ENCODE measurements at places on chromosomes 3 and 15. TPM values are rescaled to one million over a fixed set of nuclear protein-coding genes. Genes with fewer than 3 reads are reported as not detected.

The PSMD6 gene
- 91.4 TPM for total RNA-seq

The SCN5A gene
- 0.02 TPM for total RNA-seq

The PATL2 gene
- total RNA-seq, result 19.8 TPM

The TERC gene
- 2.5 TPM for total RNA-seq

The TRIM42 gene
- not detected for total RNA-seq

The B3GALNT1 gene
- total RNA-seq, result 4.6 TPM

The GOLGA6L9 gene
- total RNA-seq, result 2.0 TPM

The TMEM207 gene
- total RNA-seq, result not detected

The MYO5C gene
- total RNA-seq, result 2.4 TPM

The SCG3 gene
- total RNA-seq, result not detected

The TFDP2 gene
- total RNA-seq, result 20.0 TPM

The PLS1 gene
- 0.66 TPM for total RNA-seq

The RFT1 gene
- total RNA-seq, result 23.6 TPM

The SOX14 gene
- not detected for total RNA-seq

The LMAN1L gene
- total RNA-seq, result 2.2 TPM

The PPM1M gene
- 44.4 TPM for total RNA-seq

DNA sequence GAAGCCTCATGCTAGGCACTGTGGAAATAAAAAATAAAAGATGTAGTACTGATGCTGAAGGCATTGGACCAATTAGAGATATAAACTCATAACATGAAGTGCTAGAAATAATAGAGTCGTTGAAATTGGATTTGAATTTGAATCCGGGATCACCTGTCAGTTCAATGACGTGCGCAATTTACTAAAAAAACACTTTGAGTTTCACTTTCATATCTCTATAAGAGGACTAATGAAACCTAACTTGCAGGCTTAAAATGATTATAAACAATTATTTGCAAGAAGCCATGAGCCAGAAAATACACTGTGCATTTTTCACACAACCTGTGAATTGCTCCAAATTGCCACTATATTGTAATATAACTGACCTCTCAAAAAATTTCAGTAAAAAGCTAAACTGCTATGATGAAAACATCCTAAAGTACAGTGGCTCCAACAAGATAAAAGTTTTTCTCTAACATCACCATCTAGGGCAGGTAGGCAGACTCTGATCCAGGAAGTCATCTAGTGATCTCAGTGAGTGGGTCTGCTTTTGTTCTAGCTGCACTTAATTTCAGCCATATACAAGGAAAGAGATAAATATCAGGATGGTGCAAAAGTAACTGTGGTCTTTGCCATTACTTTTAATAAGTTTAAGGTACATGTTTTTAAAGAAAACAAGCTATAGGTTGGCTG, 440.2 kb downstream of the CNTN6 start:
- no peak for DNase-seq

DNA sequence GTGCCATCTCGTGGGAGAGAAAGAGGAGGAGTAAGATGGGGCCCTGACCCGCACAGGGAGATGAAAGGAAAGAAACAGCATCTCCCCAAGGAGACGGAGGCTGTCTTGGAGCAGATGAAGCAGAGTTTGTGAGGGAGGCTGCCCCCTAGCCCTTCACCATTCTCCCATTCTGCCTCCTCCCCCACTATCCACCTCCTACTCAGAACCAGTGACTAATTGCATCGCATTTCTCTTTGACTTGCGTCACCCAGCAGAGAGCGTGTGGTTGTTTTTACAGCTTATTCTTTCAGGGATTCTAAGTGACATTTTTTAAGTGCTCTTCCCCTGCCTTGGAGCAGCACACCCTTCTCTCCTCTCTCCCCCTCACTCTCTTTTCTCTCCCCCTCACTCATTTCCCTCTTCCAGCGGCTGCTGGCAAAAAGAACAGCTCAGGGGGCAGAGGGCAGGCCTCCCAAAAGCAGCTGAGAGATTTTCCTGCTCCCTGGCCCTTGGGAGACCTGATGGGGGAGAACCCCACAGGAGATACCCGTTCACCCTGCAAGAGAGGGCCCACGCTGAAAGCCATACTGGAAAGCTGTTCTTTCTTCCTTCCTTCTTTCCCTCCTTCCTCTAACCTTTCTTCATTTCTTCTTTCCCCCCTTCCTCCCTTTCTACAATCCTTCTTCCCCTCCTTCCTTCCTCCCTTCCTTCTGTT, 91.8 kb downstream of the MRPL46 start:
- DNase-seq, result no peak

GRCh38 chr3:195548006-195548405, 4.9 kb upstream of the PPP1R2 start:
- DNase-seq, result no peak

DNA sequence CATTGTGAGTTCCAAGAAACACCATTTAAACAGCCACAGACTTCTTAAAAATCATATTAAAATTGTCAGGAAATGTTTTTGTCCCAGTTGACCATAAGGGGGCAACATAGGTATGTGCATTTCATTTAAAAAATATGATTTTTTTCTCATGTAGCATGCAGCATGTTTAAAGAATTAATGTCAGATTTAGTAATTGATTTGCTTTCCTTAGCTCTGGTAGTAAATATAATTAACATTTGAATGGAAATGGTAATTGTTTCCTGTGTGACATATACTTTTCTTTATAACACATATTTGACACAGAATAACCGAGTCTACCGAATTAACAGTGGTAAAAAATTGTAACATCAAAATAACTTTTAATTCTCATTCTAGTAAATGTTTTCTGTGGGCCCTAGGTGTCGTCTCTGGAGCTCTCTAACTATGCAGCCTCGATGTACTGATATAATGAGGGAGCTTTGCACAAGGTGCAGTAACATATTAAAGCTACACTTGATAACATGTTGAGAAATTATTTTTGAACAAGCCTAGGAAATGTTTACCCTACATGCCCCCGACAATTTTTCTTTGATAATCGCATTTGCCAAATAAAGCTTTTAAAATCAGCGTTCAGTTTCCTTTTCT, 34.9 kb downstream of the NXPE3 start:
- no peak for DNase-seq

DNA sequence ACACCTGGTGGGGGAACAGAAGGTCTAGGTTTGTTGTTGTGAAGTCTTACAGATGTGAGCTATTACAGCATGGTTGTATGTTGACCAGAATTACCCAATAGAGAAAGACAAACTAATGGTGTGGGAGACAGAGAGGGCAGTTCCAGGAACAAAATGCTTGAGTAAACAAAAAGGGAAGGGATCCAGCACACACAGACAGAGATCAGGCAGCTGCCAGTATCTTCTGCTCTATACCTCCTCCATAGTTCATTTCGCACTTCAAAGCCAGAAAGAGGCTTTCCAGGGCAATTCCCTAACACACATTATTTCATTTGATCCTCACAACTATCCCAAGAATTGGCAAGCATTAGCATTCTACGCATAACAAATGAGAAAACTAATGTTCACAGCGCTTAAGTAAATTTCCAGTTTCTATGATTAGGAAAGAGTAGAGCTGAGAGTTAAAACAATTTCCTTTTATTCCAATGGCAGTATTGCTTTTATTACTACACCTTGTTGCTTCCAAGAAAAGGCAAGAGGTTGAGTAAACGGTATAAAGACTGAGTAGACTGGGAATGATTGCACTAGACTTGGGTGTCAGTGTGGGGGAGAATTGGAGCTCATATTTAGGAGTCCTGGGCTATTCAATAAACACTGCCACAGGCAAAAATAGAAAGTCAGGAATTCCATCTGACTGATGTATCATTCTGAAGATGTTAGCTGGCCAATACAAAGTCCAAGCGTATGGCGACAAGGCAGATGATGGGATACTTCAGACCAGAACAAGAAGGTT, 39.7 kb upstream of the ZNF280D start:
- no peak for DNase-seq

GRCh38 chr3:177787279-177788041, 590.2 kb upstream of the TBL1XR1 start:
- no peak for DNase-seq

GRCh38 chr15:90340345-90340744, 11.7 kb upstream of the ZNF774 start:
- DNase-seq, result no peak

GRCh38 chr3:193783166-193783896, 190.3 kb downstream of the OPA1 start:
- DNase-seq, result no peak

GRCh38 chr3:37987315-37987697, 3.3 kb upstream of the VILL start:
- DNase-seq, result no peak

DNA sequence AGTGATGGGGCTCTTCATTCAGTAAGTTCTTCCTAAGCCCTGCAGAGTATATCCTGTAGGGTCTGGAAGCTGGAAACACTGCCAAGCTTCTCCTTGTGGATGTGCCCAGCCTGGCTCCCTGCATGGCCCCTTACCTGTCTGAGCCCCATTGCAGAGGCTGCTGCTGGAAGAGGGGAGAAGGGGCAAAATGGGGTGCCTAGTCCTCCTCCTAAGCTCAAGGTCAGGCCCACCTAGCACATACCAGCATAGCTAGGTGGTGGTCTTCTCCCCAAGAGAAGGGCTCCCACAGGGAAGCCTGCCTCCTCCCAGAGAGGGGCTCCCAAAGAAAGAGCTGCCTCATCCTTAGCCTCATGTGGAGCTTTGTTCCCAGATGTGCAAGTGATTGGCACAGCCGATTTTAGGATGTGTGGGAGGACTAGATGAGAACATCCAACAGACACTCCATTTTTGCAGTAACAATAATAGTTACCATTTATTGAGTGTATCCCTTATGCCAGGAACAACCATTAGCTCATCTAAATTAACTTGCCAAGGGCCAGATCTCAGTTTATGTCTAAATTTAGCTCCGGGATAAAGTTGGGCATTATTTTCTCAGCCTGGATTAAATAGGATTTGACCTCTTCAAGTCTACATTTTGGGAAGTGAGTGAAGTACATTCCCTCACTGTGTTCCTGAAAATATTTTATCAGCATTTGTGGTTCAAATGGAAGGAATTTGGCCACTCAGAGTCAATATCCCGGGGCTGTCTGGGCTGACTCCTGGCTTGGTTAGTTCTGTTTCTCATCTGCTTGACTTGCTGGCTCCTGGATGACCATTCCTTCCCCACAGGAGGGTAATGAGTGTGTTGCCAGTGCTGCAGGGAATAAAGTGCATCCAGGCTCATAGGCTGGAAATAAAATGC, 291.1 kb upstream of the ROPN1 start:
- no peak for DNase-seq

DNA sequence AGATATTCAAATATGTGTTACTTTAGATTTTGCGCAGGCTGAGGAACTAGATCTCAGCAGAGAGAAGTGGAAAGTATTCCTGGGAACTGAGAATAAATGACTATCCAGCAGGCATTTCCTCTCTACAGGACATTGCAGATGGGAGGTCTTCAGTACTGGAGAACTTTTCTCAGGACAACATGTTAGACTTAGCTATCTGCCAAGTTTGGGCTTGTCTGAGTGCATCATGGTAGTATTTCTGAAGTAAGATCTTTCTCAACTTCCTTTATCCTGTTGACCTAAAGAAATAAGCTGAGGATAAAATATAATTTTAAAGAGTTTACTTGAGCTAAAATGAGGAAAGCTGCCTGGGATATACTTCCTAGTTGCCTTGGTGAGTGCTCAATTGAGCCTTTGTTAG, 167.9 kb upstream of the BCHE start:
- DNase-seq, result no peak

GRCh38 chr15:57647791-57648130, 56.1 kb downstream of the MYZAP start:
- no peak for DNase-seq

DNA sequence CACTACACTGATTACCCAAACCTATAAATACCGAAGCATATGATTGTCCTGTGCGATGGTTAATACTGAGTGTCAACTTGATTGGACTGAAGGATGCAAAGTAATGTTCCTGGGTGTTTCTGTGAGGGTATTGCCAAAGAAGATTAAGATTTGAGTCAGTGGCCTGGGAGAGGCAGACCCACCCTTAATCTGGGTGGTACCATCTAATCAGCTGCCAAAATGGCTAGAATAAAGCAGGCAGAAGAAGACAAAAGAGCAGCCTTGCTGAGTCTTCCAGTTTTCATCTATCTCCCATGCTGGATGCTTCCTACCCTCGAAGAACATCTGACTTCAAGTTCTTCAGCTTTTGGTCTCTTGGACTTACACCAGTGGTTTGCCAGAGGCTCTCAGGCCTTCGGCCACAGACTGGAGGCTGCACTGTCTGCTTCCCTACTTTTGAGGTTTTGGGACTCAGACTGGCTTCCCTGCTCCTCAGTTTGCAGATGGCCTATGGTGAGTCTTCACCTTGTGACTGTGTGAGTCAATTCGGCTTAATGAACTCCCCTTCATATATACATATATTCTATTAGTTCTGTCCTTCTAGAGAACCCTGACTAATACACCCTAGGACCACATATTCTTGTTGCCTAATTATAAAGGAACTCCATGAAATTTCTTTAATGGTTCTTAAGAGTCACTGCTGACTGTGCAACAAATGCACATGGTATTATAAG, 31.7 kb downstream of the CSNK1G1 start:
- no peak for DNase-seq

DNA sequence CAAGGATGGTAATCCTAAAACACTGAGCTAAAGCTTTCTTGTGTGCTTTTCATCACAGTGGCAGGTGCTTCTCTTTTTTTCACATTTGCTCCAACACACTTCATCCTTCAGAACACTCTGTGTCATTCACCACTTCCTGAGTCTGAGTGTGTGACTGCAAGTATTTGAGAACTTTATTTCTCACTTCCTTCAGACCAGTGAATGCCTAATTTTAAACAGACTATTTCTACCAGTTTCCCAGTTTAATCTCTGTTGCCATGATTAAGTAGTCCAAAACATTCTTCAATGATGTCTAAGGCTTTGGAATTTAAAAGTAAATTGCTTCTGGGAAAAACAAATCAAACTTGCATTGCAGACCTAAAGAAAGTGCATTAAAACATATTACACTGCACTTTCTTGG, 541.2 kb downstream of the RBMS3 start:
- DNase-seq, result no peak

DNA sequence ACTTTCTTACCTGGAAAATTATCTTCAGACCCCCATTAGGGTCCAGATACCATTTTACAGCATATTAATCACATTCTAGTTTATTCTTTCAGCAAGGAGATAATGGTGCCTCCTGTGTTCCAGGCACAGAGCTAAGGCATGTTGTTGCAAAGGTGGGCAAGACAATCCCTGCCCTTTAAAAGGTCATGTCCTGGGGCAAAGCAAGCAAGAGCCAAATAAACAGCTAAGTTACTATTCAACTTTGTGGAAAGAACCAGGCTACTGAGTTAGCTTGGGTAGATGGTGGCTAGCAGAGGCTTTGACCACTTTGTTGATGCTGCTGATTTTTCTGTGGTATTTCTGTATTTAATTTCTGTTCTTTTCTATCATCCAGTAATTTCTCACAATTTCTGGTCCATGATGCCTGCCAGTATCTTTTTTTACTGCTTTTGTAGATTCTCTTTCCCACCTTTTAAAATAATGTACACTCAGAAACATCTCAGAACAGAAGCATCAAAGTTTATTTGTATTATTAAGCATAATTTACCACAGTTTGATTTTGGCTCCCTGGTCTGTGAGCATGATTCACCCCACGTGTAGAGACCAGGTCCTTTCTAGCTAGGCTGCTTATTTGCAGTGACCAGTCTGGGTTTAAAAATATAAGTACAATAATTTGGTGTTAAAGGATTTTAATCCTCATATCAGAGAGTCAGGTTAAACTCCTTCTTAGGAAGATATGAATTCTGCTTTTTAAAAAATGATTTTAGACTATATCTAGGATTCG, 71.5 kb downstream of the LRRC28 start:
- no peak for DNase-seq

GRCh38 chr3:174051191-174051590, 653.6 kb downstream of the NLGN1 start:
- no peak for DNase-seq

GRCh38 chr15:60004009-60004845, at the start of gene FOXB1:
Gene FOXB1 (plus strand): TSS chr15:60004311. CDS start chr15:60004964, 653 bp downstream.
- no peak for DNase-seq
